Fibroblast of gingiva (primary cell): ENCODE measurements at places on chromosomes 1 and 21.

GRCh38 chr1:163361123-163361934 is 39.6 kb downstream of the NUF2 start:
- no peak for DNase-seq

DNA sequence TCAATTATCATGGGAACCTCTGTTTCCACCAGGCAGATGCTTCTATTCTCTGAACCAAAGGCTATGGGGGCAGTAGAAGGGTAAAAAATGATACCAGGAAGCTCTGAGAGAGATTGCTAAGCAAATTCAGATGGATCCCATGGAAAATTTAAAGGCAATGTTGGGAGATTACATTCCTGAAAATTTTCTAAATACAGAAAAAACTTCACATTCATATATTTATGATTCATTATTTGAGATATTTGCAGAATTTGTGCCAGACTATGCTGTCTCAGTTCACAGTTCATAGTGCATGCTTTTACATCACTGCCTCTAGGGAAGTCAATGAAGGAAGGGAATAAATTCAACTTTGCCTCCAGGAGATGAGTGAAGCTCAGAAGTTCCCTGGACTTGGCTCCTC is 57.5 kb downstream of the KCNT2 start:
- no peak for DNase-seq

DNA sequence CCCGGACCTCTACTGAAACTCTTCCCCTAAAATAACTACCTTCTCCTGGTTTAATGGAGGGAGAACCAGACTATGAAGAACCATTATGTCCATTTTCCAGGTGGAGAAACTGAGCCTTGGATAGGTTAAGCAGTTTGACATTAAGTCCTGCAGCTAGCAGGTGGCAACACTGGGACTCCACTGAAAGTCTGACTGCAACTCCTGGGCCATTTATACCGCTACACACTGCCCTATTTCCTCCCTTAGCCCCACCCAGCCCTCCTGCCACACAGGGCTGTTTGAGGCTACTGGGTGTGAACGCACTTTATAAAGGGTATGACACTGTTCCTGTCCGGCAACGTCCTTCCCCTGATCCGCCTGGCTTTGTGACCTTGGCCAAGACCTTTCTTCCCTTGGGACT is 511 bp upstream of the INPP5B start:
- DNase-seq: no peak

- DNase-seq: no peak
Observed at GRCh38 chr1:63718541-63718970, 55.3 kb upstream of the ROR1 start.

DNA sequence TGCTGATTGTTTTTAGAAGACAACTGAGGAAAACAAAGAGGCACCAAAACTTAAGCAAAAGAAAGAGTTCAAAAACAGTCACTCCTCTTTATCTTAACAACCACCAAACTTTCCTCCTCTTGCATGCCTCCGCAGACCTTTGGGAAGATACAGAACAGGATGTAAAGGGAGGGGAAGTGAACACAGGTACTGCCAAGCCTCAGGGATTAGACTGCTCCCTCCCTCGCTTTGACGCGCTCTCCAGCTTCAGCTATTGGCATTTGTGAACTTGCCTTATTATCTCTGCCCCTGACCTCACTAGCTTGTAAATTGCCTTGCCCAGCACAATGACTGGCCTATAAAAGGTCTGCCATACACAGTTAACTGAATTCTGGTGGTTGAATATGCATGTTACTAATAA is 4.8 kb upstream of the SRP9 start:
- DNase-seq: no peak

GRCh38 chr1:225378880-225379279 is 49.0 kb downstream of the LBR start:
- DNase-seq: peak; percentile 16

- no peak for DNase-seq
Observed at GRCh38 chr1:22918644-22919043, 54.0 kb downstream of the LACTBL1 start.
